ENCODE measurements at places on chromosomes 6 and 20.

DNA sequence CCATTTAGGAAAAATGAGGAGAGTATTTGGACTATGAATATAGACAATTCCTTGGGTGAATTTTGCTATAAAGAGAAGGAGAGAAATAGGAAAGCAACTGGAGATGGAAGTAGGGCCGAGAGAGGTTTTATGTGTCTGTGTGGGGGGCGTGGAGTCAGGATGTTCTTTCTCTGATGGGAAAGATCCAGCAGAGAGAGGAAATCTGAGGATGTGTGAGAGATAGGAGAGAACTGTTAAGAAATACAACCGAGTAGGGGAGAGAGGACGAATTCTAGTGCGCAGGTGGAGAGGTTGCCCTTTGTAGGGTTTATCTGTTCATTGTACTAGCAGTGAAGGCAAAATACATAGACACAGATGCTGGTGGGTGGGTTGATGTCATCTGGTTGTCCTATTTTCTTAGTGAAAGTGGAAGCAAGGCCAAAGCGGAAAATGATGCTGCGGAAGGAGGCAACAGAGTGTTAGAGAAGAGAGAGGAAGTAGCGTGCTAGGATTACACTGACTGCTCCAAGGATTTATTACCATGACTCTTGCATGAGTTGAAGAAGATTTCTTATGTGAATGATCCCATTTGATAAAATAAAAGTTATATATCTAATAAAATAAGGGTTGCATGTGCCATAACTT, 57.7 kb downstream of the CLVS2 start:
- no peaks in the 10 kb centered on the region for H3K4me1 ChIP-seq
- DNase-seq: no peak
- no peak overlapping the region for H3K4me3 ChIP-seq

DNA sequence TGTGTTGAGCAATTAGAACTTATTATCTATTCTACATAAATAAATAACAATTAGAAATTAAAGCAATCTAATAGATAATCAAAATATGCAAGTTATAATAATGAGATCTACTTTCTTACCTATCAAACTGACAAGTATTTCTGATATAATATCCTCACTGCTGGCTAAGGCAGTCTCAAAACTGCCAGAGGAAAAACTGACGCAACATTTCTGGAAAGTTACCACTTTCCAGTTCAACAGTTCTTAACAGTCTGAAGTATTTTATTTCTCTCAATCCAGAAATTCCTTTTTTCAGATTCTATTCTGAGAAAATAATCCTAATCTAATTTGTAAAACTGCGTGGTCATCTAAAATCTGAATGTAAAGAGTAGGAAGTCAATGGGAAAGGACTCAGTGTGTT, 121.0 kb downstream of the TRDN start:
- H3K4me3 ChIP-seq: no peak overlapping the region
- DNase-seq: no peak
- peaks cover 36% of the 10 kb centered on the region for H3K36me3 ChIP-seq

GRCh38 chr6:115667478-115668026, 393.1 kb downstream of the FRK start:
- no peak overlapping the region for H3K4me3 ChIP-seq
- H3K4me1 ChIP-seq: peaks cover 7% of the 10 kb centered on the region
- DNase-seq: no peak
- H3K27ac ChIP-seq: no peak overlapping the region

DNA sequence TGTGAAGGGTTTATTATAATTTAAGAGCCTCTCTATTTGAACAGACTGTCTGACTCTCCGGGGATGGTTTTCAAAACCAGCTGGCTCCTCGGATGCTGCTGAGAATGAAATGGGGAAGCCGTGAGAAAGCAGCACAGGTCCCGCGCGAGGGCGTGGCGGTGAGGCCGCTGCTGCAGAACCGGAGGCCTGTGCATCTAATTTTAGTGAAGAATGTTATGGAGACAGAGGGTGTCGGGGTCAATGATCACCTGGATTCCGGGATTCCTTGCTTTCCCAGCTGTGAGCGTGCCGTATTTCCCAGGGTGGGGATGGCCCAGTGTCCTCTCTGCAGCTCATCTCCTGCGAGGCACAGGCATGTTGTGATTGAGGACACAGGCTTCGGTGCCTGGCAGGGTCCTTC, 348.0 kb downstream of the CDH4 start:
- no peaks in the 10 kb centered on the region for H3K4me1 ChIP-seq
- H3K4me3 ChIP-seq: no peak overlapping the region
- DNase-seq: no peak

DNA sequence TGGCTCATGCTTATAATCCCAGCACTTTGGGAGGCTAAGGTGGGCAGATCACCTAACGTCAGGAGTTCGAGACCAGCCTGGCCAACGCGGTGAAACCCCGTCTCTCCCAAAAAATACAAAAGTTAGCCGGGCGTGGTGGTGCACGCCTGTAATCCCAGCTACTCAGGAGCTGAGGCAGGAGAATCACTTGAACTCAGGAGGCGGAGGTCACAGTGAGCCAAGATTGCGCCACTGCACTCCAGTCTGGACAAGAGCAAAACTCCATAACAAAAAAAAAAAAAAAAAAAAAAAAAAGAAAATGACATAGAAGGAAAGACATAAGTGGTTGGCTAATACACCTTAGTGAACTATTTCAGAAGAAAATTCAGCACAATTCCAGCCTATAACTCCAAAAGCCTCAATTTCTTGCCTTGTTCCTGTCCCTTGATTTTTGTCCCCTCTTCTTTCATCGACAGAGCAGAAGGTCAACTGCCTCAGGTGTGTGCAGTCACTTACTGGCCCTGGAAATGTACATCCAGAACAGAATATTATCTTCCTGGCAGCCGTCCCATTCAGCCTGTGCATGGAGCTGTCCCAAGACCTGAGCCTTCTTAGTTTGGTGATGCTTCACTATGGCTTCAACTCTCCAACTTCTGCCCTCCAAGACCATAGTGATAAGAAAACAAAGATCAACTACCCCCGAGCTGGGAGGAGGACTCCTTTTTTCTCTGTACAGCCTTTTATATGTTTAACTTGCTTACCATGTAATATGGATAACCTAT, 117.6 kb downstream of the LY86 start:
- H3K27ac ChIP-seq: no peak overlapping the region
- DNase-seq: no peak
- H3K27me3 ChIP-seq: peaks cover 7% of the 10 kb centered on the region
- no peaks in the 10 kb centered on the region for H3K36me3 ChIP-seq

GRCh38 chr20:13420625-13421024, 199.6 kb downstream of the ISM1 start:
- peaks cover 8% of the 10 kb centered on the region for H3K36me3 ChIP-seq
- H3K4me1 ChIP-seq: no peaks in the 10 kb centered on the region
- DNase-seq: no peak
- no peak overlapping the region for H3K27ac ChIP-seq

- no peaks in the 10 kb centered on the region for H3K36me3 ChIP-seq
- H3K27me3 ChIP-seq: no peaks in the 10 kb centered on the region
Measured at GRCh38 chr6:53737746-53738145, 57.1 kb upstream of the LRRC1 start.

DNA sequence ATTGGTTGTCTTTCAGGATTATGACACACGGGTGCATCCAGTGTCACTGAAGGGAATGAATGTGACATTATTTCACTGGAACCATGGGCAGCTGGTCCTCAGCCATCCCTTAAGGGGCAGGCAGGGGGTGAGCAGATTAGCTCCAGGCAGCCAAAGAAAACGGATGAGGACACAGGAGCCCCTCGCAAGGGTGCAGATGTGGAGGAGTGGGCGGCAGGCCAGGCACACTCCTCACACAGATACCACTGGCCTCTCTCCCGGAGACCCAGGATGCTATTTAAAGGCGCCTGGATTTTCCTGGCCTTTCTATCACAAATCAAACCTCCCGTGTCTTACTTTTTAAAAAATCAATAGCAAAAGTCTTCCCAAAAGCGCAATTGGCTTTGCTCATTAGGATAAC, 210.4 kb downstream of the TAF4 start:
- H3K4me3 ChIP-seq: no peak overlapping the region
- no peak overlapping the region for H3K27ac ChIP-seq
- H3K36me3 ChIP-seq: no peaks in the 10 kb centered on the region
- no peaks in the 10 kb centered on the region for H3K4me1 ChIP-seq
- H3K27me3 ChIP-seq: no peaks in the 10 kb centered on the region

GRCh38 chr6:119028091-119028490, 50.4 kb downstream of the FAM184A start:
- no peak overlapping the region for H3K27ac ChIP-seq
- DNase-seq: no peak
- H3K36me3 ChIP-seq: peaks cover 34% of the 10 kb centered on the region
- H3K27me3 ChIP-seq: no peaks in the 10 kb centered on the region
